ENCODE measurements at places on chromosomes 1 and 21. TPM values are rescaled to one million over a fixed set of nuclear protein-coding genes. Genes with fewer than 3 reads are reported as not detected.

SPRR4 gene
- not detected for polyA plus RNA-seq

ROR1 gene
- 8.8 TPM for polyA plus RNA-seq

- DNase-seq, result no peak
Observed at GRCh38 chr1:84339503-84339902, 38.0 kb downstream of the SAMD13 start.

SMCP gene
- polyA plus RNA-seq, result not detected

GRCh38 chr1:39105841-39106765 is 80.0 kb downstream of the NDUFS5 start:
- no peak for DNase-seq

C1QA gene
- polyA plus RNA-seq, result 22.2 TPM

DNA sequence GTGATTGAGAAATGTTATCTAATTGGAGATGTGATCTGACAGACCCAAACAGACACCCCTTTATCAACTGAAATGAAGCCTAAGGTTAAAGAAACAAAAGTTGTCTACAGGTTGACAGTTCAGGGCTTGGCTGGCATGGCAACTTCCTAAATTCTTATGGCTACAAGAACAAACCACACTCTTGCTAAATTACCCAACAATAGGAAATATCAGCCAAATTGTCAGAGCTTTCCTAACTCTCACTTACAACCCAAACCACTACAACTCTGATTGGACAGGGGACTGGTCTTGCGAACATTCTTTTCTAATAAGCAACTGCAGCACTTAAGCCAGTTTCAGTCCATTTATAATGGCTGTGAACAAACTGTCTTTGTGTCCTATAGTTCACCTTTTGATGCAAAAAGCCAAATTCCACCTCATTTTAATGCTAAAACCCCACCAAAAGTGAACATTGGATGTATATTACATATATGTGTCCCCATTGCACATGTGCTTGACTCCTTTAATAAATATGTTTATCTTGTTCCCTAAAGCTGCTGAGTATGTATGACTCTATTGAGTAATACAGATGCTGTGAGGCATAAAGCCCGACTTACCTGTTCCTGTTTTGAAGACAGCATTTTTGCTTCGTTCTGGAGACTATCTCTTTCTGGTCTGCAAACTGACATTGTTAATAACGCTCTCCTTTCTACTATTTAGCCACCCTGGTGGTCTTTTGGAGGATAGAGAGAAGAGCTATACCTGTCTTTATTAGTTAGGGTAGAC is 101.3 kb upstream of the HMCN1 start:
- DNase-seq, result no peak

DNA sequence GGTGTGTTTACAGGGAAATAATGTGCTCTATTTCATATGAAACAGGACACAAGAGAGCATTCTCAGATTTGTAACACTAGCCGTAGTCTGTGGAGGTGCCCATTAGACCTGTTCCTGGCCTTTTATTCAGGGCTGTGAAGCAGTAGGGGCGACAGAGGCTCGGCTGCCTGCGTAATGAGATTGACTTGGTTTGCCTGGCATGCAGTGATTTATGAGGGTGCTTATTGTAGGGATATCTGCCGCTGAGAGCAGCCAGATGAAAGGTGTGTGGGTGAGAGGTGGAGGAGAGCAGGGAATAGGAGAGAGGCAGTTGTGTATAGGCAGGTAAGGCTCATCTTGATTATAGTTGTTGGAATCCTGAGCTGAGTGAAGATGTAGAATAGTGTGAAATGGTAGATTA is 51.3 kb downstream of the DNAJC6 start:
- no peak for DNase-seq

CFAP45 gene
- 0.20 TPM for polyA plus RNA-seq

DNA sequence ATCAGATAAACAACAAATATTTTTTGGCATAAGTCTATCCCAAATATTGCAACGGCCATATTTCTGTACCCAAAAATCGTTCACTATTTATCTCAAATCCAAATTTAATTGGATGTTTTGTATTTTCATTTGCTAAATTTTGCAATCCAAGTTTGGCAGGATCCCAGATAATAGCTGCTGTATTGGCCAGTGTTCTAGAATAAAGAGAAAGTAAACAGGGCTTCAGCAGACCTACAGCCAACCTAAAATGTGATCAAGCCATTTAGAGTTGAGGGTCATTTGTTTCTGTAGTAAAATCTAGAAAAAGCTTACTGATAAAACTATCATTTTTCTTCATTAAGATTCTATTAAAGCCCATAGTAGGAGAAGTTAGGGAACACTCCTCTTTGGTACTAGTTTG is 506.6 kb upstream of the PTBP2 start:
- DNase-seq, result no peak

GRCh38 chr1:33348194-33348593 is 27.3 kb upstream of the A3GALT2 start:
- no peak for DNase-seq

GRCh38 chr1:248751142-248751541 is 4.4 kb downstream of the LYPD8 start:
- no peak for DNase-seq

GRCh38 chr1:171841050-171841910 is at the start of gene DNM3:
DNM3 (plus strand) TSS chr1:171841498; CDS start chr1:171841657, 159 bp downstream.
- peak; percentile 17 for DNase-seq
